ENCODE measurements at places on chromosomes 1 and 21.
A peak's percentile ranks its signal among the peaks of the same experiment; 100 is the strongest.

- DNase-seq = peak; percentile 16
Measured at GRCh38 chr1:233364695-233365539, 37.4 kb downstream of the MAP3K21 start.

- peak; percentile 57 for DNase-seq
Measured at GRCh38 chr1:166920561-166921475, 44.8 kb upstream of the TADA1 start.

GRCh38 chr1:209823143-209824041, 4.4 kb upstream of the UTP25 start:
- DNase-seq = peak; percentile 69

- peak; percentile 22 for DNase-seq
Measured at GRCh38 chr1:32893198-32894018, 7.1 kb downstream of the HPCA start.

DNA sequence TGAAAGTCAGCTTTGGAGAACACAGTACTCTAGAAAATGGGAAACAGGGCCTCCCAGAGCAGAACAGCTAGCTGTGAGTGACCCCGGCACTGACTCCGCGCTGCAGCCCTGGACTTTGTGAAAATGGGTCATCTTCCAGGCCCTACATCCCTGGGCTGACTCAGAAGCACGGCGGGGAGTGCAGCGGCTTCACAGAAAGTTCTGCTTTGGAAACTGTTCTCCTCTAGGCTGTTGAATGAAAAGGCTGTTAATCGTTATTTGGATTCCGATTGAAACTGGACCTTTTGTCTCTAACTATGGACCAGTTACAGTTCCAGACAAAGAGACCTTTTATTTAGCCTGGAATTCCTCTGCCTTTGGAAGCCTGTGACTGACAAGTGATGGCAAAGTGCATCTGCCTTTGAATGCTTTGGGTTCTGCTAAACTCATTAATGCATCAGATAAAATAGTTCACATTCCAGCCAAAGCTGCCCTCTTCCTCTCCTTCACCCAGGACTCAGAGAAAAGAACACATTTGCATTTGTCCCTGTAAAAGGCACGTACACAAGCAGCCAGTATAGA, 144.9 kb upstream of the HOOK1 start:
- no peak for DNase-seq

DNA sequence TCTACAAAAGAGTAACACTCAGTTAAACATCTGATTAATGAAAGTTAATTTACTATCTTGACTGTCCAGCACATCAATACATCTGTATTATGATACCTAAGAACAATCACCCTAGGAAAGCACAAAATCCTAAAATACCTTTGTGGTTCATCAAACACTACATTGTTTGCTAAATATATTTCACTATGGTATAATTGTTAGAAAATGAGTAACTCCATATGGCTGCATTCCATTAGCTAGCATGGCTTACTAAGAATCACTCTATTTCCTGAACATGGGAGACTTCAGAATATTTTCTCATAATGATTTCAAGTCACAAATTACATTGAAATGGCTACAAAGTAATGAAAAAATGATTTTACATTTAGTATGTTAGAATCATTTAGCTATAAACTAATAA, 12.5 kb downstream of the TRMT1L start:
- no peak for DNase-seq

DNA sequence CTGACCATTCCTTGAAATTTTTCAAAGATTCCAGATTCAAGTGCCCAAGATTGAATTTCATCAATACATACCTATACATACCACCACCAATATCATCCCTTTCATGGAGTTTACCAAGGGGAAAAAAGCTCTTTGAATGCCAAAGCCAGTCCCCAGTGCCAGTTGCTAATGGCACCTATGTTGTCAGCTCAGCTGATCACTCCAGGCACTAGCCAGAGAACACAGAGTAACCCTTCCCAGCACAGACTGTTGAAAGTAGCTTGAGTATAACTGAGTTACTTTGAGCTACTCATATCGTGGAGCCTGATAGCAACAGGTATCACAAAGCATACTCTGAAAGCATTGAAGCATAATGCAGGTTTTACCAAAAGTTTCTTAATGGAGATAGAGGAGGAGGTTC, 133.9 kb upstream of the NFIA start:
- DNase-seq = no peak

- no peak for DNase-seq
Measured at GRCh38 chr1:210796421-210796820, 337.5 kb downstream of the KCNH1 start.

- no peak for DNase-seq
Measured at GRCh38 chr1:6531996-6532395, 22.3 kb downstream of the NOL9 start.

DNA sequence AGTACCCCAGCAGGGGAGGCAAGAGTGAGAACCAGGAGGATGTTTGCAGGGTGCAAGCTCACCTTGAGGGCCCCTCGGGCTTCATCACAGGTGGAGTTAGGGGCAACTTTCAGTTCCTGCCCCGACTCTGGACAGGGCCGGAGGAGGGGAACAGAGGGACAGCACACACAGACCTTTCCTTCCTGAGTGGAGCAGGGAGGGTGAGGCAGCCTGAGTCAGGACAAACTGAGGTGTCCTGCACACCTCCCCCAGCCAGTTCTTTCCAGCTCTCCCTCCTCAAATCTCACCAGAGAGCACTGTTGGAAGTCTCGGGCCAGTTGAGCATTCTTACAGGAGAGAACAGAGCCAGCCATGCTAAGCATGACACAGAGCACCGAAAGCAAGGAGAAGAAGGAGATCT, 1.5 kb downstream of the ENTREP3 start:
- no peak for DNase-seq

- DNase-seq = no peak
Measured at GRCh38 chr1:233433436-233434210, 106.1 kb downstream of the MAP3K21 start.

GRCh38 chr1:186102547-186103148, 272.4 kb downstream of the TPR start:
- DNase-seq = no peak

GRCh38 chr1:93784538-93784937, 94.5 kb downstream of the DNTTIP2 start:
- no peak for DNase-seq

DNA sequence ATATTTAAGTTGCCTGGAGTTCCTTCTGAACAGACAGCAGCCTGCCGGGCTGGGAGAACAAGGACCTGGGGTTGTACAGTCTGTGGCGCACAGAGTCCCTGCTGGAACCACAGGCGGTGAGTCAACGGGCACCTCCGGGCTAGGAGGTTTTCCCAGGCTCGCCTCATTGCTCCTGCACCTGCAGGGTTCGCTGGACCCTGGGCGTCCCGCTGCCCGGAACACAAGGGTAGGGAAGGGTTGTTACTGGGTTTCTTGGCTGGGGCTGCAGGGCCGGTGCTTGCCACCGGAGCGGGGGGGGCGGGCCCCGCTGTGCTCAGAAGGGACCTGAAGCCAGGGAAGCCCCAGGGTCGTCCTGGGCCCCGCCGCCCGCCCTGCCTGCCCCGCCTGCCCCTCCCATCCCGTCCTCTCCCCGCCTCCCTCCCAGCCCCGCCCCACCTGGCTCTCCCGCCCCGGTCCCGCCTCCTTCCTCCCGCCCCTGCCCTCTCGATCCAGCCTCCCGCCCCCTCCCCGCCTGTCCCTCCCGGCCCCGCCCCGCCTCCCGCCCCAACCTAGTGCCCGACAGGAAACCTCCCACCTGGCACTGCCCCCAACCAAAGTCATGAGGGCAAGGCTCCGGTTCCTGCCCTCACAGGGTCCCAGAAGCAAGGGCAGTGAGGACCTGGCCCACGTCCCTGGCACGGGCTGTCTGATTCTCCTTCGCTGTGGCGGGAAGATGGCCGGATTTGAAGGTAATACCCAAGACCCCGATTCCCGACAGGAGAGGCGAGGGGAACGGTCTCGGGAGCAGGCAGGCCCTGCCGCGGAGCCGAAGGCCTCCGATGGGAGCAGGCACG, 6.8 kb downstream of the JMJD4 start:
- DNase-seq = peak; percentile 70

GRCh38 chr1:110083061-110083865, 12.8 kb upstream of the ALX3 start:
- peak; percentile 39 for DNase-seq

DNA sequence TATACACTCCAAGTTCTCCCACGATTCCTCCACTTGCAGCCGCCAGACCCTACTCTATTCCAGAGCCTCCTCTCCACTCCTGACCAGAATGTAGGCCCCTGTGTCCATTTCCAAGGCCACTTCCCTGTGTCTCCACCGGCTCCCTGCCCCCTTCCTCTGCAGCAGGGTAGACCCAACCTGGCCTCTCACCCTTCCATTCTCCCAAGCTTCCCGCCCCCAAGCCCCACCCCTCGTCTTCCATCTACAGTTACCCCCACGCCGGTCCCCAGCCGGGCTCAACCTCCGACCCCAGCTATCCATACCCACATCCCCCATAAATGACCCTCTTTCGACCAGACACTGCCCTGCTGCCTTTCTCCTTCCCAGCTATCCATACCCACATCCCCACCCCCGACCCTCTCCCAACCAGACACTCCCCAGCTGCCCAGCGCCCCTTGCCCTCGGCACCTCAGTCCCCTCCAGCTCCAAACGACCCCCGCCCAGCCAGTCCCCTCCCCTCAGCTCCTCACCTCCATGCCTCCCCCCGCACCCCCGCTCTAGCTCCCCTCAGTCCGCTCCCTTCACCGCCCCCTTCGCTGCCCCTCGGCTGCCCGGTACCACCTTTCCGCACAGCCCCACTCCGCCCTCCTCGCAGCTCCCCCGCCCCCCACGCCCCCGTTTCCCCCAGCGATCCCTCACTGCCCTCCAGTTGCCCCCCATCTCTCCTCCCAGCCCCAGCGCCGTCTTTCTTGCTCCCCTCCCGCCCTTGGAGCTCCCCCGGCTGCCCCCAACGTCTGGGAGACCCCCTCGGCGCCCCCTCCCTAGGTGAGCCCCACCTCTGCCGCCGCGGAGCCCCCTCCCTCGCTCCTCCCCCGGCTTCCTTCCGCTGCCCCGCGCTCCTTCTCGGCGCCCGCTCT, 670 bp downstream of the RAB3B start:
- DNase-seq = no peak

GRCh38 chr1:207173396-207173795, 69.4 kb downstream of the C4BPA start:
- DNase-seq = no peak
